ENCODE measurements at places on chromosomes 3 and 15. TPM values are rescaled to one million over a fixed set of nuclear protein-coding genes. Genes with fewer than 3 reads are reported as not detected.

- H3K27ac ChIP-seq: no peak overlapping the region
- no peaks in the 10 kb centered on the region for H3K4me1 ChIP-seq
- no peaks in the 10 kb centered on the region for H3K36me3 ChIP-seq
- H3K27me3 ChIP-seq: no peaks in the 10 kb centered on the region
Observed at GRCh38 chr3:167940241-167940640, 155.5 kb downstream of the GOLIM4 start.

GRCh38 chr15:66617137-66618090 is 51.6 kb upstream of the LCTL start:
- H3K36me3 ChIP-seq: no peaks in the 10 kb centered on the region
- H3K4me3 ChIP-seq: no peak overlapping the region
- H3K4me1 ChIP-seq: peaks cover 10% of the 10 kb centered on the region
- peak overlapping the region; percentile 78 for H3K27ac ChIP-seq
- DNase-seq: peak; percentile 66

The PLXNB1 gene
- 129 TPM for total RNA-seq

GRCh38 chr3:113231827-113232253 is 20.5 kb downstream of the BOC start:
- peak overlapping the region; percentile 52 for H3K27ac ChIP-seq
- no peaks in the 10 kb centered on the region for H3K27me3 ChIP-seq
- no peak overlapping the region for H3K4me3 ChIP-seq
- H3K36me3 ChIP-seq: no peaks in the 10 kb centered on the region

DNA sequence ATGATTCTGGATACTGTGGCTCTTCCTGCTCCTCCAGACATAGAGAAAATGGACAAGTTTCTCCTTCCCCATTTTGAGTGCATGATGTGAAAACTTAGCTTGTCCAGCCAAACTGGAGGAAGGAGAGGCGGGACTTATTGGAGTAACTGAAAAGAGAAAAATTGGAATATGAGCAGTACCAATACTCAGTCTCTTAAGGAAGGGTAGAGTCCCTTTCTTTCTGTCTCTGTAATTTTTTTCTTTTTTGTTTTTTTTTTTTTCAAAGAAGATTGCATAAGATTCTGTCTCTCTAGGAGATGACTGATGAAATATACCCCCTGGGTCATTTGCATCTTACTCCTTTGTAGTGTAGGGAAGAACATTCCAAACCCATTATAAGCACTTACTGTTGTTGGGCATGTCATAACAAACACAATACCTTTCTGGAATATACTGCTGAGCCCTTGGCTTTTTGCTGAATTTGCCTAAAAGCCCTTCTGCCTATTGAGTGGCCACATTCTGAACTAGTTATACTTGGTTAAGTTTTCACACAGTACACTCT is 498.1 kb upstream of the TPRG1 start:
- no peak overlapping the region for H3K4me3 ChIP-seq
- no peak overlapping the region for H3K27ac ChIP-seq
- no peaks in the 10 kb centered on the region for H3K36me3 ChIP-seq

DNA sequence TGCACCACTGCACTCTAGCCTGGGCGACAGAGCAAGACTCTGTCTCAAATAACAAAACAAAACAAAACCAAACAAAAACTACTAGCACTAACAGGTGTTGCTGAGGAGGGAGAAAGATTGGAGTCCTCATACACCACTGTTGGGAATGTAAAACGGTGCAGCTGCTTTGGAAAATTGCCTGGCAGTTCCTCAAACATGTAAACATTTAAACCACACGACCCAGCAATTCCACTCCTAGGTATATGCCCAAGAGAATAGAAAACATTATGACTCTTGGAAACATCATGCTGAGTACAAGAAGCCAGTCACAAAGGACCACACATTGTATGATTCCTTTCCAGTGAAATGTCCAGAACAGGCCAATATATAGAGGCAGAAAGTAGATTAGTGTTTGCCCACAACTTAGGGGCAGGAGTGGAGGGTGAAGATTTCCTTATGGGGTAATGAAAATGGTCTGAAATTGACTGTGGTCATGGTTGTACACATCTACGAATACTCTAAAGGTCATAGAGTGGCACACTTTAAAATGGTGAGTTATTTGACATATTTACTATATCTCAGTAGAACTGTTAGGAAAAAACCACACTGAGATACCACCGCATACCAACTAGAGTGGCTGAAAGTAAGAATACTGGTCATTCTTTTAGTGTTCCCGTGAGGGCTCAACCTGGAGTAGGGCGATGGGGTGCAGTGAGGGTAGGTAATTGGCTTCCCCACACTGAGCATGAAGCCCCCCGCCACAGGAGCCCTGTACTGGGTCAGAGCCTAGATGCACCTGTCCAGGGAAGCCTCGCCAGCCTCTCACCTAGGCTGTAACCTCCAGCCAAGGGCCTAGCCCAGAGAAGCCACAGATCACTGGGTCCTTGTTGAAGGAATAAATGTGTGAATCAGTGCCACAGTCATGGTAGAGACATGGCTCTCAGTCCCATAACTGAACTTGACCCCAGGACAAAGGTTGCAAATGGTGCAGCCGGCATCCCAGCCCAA is 131.1 kb downstream of the NUP210 start:
- H3K36me3 ChIP-seq: no peaks in the 10 kb centered on the region
- H3K27ac ChIP-seq: no peak overlapping the region
- H3K4me1 ChIP-seq: no peaks in the 10 kb centered on the region
- peaks cover 48% of the 10 kb centered on the region for H3K27me3 ChIP-seq
- no peak for DNase-seq

GRCh38 chr3:102161384-102162006 is 273.3 kb upstream of the ZPLD1 start:
- peaks cover 5% of the 10 kb centered on the region for H3K4me1 ChIP-seq
- H3K27me3 ChIP-seq: no peaks in the 10 kb centered on the region
- no peak for DNase-seq
- no peak overlapping the region for H3K27ac ChIP-seq
- no peaks in the 10 kb centered on the region for H3K36me3 ChIP-seq

The RTP1 gene
- not detected for total RNA-seq

DNA sequence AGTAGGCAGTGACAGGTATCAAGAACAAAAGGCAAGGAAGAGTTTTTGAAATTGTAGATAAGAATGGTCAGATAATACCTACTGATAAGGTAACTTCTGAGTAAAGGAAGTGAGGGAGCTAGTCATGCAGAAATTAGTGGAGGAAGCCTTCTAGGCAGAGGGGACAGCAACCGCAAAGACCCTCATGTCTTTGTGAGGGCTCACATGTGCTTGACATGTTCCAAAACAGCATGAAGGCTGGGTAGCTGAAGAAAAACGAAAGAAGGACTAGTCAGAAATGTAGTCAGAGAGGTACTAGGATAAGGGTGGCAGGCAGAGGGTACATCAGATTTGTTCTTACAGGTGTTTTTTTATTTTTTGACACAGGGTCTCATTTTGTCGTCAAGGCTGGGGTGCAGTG is 5.3 kb downstream of the SIN3A start:
- DNase-seq: no peak
- no peaks in the 10 kb centered on the region for H3K27me3 ChIP-seq
- H3K4me1 ChIP-seq: peaks cover 15% of the 10 kb centered on the region
- H3K27ac ChIP-seq: no peak overlapping the region

DNA sequence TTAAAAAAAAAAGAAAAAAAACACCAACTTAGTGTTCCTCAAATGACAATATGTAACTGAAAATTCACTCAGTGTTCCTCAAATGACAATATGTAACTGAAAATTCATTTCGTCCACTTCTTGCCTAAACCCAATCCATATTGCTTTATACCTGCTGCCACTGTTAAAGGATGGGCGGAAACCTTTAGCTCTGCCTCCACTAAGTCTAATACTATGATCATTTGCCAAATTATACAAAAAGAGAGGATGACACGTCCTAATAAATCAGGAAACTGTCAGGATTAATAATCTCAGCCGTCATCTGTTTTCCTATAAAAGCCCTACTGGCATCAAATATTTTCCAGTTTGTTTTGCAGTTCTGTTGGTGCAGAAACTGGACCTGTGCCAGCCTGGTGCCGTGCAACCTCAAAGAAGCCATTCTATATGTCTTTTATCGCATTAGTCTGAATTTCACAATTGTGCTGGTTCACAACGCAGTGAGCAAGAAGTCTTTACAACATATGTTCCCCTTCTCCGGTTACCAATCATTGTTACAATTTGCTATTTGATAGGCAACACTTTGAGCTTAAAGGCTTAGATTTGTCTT is 160.4 kb upstream of the KCNH8 start:
- H3K27me3 ChIP-seq: no peaks in the 10 kb centered on the region
- H3K4me3 ChIP-seq: no peak overlapping the region
- DNase-seq: no peak
- no peaks in the 10 kb centered on the region for H3K36me3 ChIP-seq
- H3K4me1 ChIP-seq: no peaks in the 10 kb centered on the region

DNA sequence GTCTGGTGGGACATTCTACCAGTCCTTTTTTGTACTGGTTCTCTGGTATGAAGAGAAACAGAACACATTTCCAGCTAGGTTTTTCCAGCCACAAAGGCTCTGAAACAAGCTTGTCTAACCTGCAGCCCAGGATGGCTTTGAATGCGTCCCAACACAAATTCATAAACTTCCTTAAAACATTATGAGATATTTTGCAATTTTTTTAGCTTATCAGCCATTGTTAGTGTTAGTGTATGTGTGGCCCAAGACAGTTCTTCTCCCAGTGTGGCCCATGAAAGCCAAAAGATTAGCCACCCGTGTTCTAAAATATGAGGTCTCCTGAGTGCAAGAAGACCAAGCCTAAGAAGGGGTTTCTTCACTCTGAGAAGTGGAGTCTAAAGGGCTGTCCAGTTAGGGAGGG is 18.4 kb upstream of the TIMP4 start:
- H3K4me1 ChIP-seq: peaks cover 20% of the 10 kb centered on the region
- H3K27me3 ChIP-seq: no peaks in the 10 kb centered on the region
- no peak for DNase-seq
- H3K36me3 ChIP-seq: no peaks in the 10 kb centered on the region
- H3K4me3 ChIP-seq: no peak overlapping the region
- H3K27ac ChIP-seq: no peak overlapping the region

The SPTSSB gene
- 0.41 TPM for total RNA-seq

GRCh38 chr15:78234515-78235040 is at the start of gene ACSBG1:
TSS of gene ACSBG1 (minus strand) at chr15:78234565. CDS start at chr15:78234501, 64 bp downstream.
- no peaks in the 10 kb centered on the region for H3K4me1 ChIP-seq
- no peak within 1 kb of the TSS for H3K4me3 ChIP-seq
- no peaks in the 10 kb centered on the region for H3K36me3 ChIP-seq
- H3K27me3 ChIP-seq: no peaks in the 10 kb centered on the region
- H3K27ac ChIP-seq: no peak within 1 kb of the TSS
- DNase-seq: no peak

The SLC6A1 gene
- total RNA-seq: 0.48 TPM

GRCh38 chr15:63939531-63940130 is 105.9 kb upstream of the HERC1 start:
- no peak overlapping the region for H3K4me3 ChIP-seq
- no peaks in the 10 kb centered on the region for H3K36me3 ChIP-seq
- H3K27me3 ChIP-seq: no peaks in the 10 kb centered on the region
- peak; percentile 50 for DNase-seq
- peaks cover 12% of the 10 kb centered on the region for H3K4me1 ChIP-seq

GRCh38 chr3:159856590-159857104 is 132.0 kb upstream of the IL12A start:
- H3K27me3 ChIP-seq: no peaks in the 10 kb centered on the region
- peaks cover 71% of the 10 kb centered on the region for H3K4me1 ChIP-seq
- no peak for DNase-seq
- H3K27ac ChIP-seq: peak overlapping the region; percentile 84

GRCh38 chr3:97871801-97872524 is 50.2 kb downstream of the CRYBG3 start:
- H3K27ac ChIP-seq: peak overlapping the region; percentile 27
- H3K27me3 ChIP-seq: no peaks in the 10 kb centered on the region
- DNase-seq: no peak
- H3K36me3 ChIP-seq: no peaks in the 10 kb centered on the region
- H3K4me1 ChIP-seq: no peaks in the 10 kb centered on the region
- H3K4me3 ChIP-seq: no peak overlapping the region

The MASP1 gene
- total RNA-seq: 19.0 TPM

DNA sequence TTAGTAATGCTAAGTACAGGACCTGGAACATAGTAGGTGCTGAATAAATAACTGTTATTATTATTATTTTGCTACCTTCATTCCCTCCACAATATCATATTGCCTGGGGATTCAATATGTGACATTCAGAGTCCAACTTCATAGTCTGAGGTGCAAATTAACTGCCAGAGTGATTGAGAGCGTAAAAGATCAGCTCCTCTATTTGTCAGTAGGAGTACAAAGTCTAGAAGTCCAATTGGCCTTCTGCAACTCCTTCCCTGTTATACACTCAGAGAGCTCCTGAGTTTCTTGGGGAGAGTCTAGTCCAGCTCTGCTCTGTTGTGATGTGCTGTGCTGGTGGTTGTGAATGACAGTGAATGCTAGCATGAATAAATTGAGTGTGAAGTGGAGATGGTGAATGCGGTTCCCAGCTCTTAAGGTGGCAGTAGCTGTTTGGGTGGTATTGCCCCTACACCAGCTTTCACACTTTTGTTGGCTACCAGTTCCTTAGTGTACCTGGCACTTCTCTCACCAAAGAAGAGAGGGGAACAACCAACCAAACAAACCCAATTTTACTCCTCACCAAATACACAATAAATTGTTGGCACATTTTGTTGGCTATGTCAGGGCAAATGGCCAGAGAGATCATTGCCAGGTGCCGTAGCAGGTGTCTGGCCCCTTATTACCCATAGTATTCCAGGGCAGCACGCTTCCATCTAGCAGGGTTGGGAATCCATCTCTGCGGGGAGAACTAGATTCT is 270.1 kb upstream of the TBL1XR1 start:
- DNase-seq: no peak
- no peak overlapping the region for H3K27ac ChIP-seq

The ADAMTSL3 gene
- total RNA-seq: 4.9 TPM

GRCh38 chr3:139541532-139542288 is 2.2 kb upstream of the RBP1 start:
- no peak overlapping the region for H3K27ac ChIP-seq
- H3K4me1 ChIP-seq: no peaks in the 10 kb centered on the region
- H3K4me3 ChIP-seq: no peak overlapping the region
- peaks cover 18% of the 10 kb centered on the region for H3K27me3 ChIP-seq
- no peak for DNase-seq

DNA sequence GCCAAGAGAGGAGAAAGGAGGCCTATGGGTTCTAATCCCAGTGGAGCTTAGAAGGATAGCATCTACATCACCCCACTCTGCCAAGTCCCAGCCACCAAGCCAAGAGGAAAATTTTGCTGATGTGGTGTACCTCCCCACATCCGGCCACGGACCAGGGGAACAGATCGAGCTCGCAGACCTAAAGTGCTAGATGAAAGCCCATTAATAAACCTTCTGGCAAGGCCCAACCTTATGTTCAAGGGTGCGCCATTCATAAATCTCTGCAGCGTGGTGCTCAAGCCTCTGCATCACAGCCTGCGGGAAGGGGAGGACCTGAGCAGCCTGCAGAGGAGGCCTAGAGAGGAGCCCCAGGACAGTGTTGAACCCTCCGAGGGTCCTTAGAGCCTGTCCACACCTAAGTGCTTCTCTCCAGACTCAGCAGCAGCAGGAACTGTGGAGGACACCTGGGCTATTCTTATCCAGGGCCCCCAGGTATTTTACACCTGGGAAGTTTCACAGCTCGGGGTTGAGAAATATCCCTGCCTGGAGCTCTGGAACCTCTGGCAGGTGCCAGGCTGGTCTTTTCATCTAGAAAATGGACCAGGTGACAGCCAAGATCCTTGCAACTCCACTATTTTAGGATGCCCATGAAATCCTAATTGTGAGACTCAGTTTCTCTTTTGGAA is 68.0 kb downstream of the MRPL46 start:
- H3K27ac ChIP-seq: no peak overlapping the region
- H3K36me3 ChIP-seq: no peaks in the 10 kb centered on the region
- peaks cover 19% of the 10 kb centered on the region for H3K4me1 ChIP-seq

GRCh38 chr3:71078723-71079525 is 504.6 kb downstream of the FOXP1 start:
- H3K27ac ChIP-seq: peak overlapping the region; percentile 51
- peaks cover 29% of the 10 kb centered on the region for H3K4me1 ChIP-seq
- no peak for DNase-seq

The FANCD2OS gene
- total RNA-seq: not detected
